Activated naive CD8-positive, alpha-beta T cell treated with anti-CD3 and anti-CD28 coated beads, Interleukin-2, amount 10 ng/mL, durations not matched to agents 7 days and 5 days (primary cell): ENCODE measurements at places on chromosomes 3 and 15. TPM values are rescaled to one million over a fixed set of nuclear protein-coding genes. Genes with fewer than 3 reads are reported as not detected.

GRCh38 chr3:183555541-183556081, at the start of gene KLHL6:
Gene KLHL6 (minus strand): TSS chr3:183555706. CDS start chr3:183555653, 53 bp downstream.
- DNase-seq = peak; percentile 72

C3orf20 gene
- total RNA-seq = 0.17 TPM

MOBP gene
- not detected for total RNA-seq

GRCh38 chr3:73010158-73010557, 13.5 kb downstream of the PPP4R2 start:
- no peak for DNase-seq

DNA sequence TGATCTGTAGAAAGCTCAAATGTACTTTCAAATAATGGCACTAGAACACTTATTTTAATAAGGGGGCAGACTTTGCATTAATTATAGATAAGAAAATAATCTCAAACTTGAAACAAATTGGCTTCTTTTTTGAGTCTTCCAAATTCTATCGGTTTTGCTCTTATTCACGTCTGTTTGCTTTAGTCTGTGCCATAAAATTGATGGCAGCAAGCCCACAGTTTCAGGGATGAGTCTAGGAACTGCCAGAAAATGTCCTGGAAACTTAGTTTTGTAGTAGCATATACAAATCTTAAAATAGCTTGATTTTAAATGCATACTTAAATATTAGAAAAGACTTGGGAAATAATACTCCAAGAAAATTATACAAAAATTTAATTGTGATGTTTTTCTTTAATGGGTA, 39.7 kb downstream of the BCHE start:
- no peak for DNase-seq

SPSB4 gene
- not detected for total RNA-seq

GRCh38 chr3:140906785-140907184, 34.9 kb upstream of the SLC25A36 start:
- no peak for DNase-seq

DNA sequence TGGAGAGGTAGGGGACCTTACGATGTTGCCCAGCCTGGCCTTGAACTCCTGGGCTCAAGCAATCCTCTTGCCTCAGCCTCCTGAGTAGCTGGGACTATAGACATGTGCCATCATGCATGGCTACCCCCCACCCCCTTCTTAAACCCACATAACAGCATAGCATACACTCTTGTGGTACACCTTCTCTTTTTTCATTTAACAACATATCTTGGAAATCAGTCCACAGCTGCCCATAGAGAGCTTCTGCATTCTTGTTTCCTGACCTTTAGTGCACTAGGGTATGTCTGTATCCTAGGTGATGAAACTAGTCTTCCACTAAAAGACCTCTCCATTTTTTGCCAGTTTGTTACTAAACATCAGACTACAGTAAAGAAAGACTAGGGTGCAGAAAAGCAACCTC, 33.0 kb downstream of the SLC28A1 start:
- DNase-seq = no peak

DNA sequence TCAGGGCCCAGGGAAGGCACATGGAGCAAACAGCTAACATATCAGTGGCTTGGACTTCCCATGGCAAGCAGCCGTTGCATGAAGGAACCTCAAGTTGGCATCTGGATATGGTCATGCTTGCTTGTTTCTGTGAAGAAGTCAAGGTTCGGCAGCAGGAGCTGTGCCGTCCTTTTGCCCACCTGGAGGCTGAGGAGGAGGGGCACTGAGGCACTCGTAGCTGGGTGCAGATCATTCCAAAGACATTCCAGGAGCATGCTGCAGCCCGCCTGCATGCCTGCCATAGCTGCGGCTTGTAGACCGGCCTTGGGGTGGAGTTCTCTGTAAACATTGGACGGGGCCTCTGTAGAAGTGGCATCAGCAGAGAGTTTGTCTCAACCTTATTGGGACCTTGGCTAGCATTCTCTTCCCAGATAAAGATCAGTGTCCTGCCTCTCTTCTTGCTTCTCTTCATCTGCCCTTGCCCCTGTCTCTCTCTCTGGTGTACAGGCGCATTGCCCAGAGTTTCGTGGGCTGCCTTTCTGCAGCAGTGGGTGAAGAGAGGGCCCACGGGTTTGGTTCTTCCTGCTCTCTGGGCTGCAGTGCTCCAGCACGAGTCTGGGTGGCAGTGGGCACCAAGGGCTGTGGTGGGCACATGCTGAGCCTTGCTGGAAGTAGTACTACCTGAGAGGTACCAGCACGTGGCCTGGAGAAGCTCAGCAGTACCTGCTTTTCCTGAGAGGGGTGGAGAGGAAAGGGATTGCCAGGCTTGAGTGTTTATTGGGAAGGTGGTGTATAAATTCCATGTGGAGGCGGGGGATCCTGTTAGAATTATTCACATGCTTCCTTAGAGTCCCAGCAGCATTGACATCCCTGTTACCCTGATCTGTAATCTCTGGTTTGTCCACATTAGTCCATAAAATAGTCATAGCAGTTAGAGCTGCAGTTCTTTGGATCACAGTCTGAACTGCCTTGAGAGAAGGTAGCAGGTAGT, 49.4 kb downstream of the CHCHD6 start:
- DNase-seq = no peak

DNA sequence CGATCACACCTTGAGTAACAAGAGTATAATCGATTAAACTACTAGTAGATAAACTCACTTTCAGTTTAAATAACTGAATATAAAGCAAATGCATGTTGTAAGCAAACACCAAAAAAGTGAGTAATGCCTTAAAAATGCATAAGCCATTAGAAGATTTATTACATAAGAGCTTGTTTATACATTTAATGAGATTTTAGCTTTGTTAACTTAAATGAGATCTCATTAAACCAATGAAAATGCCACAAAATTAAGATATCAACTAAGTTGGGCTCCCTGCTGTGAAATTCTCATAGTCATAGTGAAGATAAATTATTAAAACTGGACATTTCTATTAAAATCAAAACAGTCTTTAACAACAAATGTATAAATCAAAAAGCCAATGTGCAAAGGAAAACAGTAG, 701.2 kb downstream of the NLGN1 start:
- DNase-seq = no peak

BTLA gene
- 29.8 TPM for total RNA-seq

TRA2B gene
- total RNA-seq = 222 TPM

GRCh38 chr3:38646630-38647029, 2.9 kb downstream of the SCN5A start:
- DNase-seq = no peak

GRCh38 chr15:29364426-29365078, 94.9 kb upstream of the NSMCE3 start:
- no peak for DNase-seq

GPR160 gene
- 9.7 TPM for total RNA-seq

PEX5L gene
- total RNA-seq = not detected

- no peak for DNase-seq
These were observed 99.5 kb upstream of the KCNMB2 start for GRCh38 chr3:178436773-178437172.

DNA sequence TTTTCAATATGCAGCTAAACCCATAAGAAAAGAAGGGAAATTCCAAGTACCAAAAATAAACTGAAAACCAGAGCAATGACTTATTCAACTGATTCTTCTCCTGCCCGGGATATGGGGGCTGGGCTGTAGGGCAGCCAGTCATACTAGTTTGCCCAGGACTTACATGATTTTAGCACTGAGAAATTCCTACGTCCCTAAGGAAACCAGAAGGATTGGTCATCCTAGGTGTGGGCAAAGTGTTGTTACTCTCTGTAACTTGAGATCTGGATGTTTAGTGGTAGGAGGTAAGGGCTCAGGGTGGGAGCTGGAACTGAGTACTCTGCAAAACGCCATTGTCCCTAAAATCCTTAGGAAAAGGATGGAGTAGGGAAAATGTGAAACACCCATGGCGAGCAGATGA, 1.2 kb upstream of the DAZL start:
- no peak for DNase-seq

OR5K2 gene
- not detected for total RNA-seq

DNA sequence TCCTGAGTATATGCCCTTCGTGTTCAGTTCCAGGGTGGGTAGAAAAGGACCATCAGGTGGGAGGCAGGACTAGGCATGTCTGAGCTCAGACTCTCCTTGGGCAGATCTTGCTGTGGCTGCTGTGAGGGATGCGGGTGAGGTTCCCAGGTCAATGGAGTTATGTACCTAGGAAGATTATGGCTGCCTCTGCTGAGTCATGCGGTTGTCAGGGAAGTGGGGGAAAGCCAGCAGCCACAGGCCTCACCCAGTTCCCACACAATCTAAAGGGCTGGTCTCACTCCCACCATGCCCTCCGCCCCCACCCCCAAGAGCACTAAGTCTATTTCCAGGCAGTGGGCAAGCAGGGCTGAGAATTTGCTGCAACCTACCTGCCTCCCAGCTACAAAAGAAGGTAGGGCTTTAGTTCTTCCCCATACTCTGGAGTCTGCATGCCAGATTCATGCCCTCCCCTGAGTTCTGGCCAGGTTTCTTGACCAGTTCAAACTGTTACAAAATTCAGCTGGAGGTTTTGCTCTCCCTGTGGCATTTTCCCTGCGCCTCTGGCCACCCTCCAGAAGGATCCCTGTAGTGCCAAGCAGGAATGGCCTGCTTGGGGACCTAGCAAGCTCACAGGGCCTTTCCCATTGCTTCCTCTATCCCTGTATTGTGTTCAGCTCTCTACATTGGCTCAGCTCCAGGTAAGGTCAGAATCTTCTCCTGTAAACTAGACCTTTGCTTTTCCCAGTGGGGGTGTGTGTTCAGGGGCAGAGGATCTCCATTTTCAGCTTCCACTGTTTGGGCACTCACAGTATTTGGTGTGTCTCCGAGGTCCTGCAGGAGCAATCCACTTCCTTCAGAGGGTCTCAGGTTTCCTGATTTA, 12.7 kb upstream of the TMCO5A start:
- DNase-seq = no peak

- DNase-seq = no peak
These were observed 447.8 kb upstream of the BCHE start for GRCh38 chr3:166285001-166285400.

GPR149 gene
- not detected for total RNA-seq

- DNase-seq = no peak
These were observed 282.7 kb upstream of the MANF start for GRCh38 chr3:51102396-51102795.

FANCD2OS gene
- total RNA-seq = not detected

C3orf85 gene
- total RNA-seq = not detected

DNA sequence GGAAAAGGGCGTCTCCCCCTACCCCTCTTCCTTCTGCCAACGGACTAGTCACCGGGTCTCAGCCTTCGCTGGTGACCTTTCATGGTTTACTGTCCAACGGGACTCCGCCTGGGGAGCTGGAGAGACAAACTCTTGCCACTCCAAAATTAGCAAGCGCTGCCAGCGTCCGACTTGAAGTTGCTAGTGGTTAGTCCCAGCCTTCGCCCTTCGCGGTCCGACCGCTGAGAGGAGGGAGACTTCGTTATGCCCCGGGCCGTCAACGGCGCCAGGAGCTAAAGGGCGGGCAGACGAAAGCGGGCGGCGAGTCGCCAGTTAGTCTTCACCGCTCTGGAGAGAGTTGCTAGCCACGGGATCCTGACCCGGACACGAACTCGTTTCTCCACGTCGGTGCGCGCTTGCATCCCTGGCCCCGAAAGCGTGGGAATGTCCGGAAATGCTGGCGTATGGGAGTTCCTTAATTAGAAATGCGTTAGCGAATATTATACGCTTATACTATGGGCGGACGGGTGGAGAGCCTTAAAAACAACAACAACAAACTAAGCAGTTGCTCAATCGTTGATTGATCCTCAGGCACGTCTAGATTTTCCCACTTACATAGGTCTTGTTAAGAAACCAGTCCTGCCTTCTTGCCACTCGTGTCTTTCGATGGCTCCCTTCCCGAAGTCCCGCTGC, 716 bp downstream of the SMC4 start:
- peak; percentile 64 for DNase-seq

DNA sequence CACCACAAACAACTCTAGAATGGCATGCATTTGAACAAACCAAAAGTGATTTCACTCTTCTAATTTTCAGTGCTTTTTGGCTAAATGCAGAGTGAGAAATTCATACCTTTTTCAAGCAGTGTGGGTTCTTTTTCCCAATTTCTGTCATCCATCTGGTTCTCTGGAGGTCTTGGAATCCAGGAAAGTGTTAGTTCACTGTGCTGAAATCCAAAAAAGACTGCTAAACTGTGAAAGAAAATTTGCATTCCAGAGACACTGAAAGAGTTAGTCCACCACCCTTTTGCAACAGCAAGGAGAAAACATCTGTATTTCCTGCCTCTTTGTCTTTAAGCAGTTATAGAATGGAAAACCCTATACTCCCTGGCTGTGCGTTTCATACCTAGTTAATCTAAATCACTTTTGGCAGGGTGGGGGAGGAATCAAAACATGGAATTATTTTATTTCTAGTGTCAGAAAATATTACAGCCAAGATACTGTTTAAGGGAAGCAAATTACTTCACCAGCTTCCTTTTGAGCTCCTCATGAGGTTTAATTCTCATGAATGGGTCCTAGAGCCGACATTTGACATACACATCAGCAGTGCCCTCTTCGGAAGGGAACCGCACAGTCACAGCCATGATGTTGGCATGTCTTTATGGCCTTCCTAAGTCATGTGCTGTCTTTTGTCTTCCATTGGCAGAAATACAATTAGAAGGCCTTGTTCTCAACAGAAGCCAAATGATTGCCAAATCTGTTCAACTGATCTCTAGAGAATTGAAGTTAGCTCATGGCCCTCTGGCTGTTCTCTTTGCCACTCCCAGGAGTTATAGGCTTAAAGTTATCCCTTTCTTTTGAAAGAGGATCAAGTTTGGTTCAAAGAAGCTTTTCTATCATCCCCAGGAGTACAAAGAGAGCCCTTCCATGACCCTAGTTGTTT, 317.7 kb upstream of the TPRG1 start:
- no peak for DNase-seq

- no peak for DNase-seq
These were observed 13.6 kb upstream of the WNT5A start for GRCh38 chr3:55500555-55501330.

TGM5 gene
- not detected for total RNA-seq

DNA sequence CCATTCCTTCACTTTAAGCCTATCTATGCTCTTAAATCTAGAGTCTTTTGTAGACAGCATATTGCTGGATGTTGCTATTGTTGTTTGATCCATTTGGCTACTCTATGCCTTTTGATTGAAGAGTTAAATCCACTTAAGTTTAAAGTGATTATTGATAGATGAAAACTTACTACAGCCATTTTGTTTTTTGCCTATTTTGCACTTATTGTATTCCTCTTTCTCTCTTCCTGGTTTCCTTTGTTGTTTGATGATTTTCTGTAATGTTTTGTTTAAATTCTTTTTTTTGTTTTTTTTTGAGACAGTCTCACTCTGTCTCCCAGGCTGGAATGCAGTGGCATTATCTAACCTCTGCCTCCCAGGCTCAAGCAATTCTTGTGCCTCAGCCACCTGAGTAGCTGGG, 19.8 kb downstream of the IQCF6 start:
- DNase-seq = no peak

- DNase-seq = no peak
These were observed 46.2 kb downstream of the LIPC start for GRCh38 chr15:58478035-58478434.

A4GNT gene
- not detected for total RNA-seq

DNA sequence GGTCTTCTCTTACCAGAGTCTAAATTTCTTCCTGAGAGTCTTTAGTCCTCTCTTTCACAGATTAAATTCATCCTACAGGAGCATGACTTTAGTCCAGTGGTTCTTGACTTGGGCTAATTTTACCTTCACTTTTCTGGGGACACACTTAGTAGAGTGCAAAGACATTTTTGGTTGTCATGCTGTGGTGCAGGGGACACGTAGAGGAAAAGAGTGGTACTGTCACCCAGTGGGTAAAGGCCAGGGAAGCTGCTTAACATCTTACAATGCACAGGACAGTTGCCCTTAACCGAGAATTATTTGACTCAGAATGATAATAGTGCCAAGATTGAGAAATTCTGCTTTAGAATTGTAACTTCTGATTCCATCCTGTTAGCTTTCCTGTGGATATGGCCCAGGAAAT, 772.5 kb upstream of the GRM7 start:
- DNase-seq = no peak

GRCh38 chr15:74373731-74374647, 6.5 kb upstream of the CYP11A1 start:
- peak; percentile 93 for DNase-seq
